Colonic mucosa (tissue), 4 donors: ENCODE measurements at places on chromosomes 12 and 14. TPM values are rescaled to one million over a fixed set of nuclear protein-coding genes. Genes with fewer than 3 reads are reported as not detected.

Gene PRPH
- total RNA-seq, result 21.9 TPM

DNA sequence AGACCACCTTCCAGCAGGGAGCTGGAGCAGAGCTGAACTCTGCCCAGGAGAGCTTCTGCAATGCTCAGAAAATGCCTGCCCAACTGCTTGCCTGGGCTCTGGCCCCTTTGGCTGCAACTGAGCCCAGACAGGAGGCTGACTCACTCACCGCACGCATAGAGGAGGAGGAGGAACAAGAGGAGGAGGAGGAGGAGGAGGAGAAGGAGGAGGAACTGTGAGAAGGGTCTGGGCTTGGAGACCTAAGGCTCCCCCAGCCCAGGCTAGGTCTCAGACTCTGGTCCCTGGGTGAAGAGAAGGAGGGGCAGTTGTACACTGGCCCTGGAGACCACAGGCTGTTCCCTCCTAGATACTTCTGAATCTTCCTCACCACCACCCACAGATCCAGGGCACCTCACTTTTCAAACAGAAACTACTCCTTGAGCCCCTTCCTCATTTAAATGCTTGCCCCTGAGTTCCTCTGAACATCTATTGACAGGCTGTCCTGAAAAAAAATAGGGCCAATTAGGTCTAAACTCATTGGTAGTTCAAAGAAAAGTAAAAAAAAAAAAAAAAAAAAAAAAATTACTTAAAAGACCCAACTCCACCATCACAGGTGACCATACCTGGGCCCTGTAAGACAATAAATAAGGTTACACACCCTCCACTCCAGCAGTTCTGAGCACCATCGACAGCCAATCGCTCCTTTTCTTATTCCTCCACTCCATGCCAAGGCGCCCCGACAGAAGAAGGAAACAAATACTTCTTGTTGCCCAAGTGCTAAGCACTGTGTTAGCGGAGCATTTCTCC is 674 bp downstream of the VDR start:
- DNase-seq, result peak; percentile 82

Gene KRT3
- not detected for total RNA-seq

GRCh38 chr14:79285263-79285662 is 926.0 kb downstream of the DIO2 start:
- no peak for DNase-seq

Gene DAO
- 2.4 TPM for total RNA-seq

Gene AVPR1A
- total RNA-seq, result 0.37 TPM

DNA sequence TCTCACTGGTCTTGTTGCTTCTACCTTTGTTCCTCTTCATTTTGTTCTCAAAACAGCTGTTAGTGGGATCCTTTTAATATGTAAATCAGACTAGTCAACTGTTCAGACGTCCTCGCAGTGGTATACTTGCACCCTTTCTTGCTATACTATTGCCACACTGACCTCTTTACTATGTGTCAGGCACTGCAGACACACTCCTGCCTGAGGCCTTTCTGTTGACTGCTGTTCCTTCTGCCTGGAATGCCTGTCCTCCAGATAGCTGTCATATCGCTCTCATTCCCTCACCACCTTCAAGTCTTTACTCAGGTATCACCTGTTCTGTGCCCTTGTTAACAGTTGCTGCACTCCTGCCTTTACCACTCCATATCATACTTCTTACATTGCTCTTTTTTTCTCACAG is 90.0 kb upstream of the TMEM263 start:
- DNase-seq, result no peak

DNA sequence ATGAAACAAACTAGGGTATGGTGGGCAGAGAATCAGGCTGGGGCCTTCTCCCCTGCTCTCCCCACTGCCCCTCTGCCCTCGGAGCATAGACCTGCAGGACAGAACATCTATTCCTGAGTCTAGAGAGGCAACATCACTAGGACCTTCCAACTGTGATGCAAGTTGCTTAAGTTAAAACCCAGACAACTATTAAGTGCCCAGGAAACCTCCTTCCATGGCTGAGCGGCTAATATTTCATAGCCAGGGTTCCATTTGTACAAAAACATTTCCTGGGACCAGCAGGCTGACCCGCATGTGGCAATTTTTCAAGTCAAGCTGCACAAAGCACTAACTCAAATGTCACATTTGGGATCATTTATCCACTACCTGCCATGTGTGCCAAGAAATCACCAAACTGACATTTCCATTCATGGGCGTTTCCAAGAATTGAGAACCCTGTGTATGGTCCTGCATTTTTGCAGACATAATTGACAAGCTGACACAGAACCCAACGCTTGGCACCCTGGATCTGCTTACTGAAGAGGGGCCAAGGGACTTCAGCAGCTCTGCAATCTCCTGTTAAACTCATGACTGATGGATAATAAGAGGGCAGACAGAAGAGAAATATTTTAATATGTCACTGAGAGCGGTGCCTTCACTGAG is 32.7 kb downstream of the NT5DC3 start:
- no peak for DNase-seq

DNA sequence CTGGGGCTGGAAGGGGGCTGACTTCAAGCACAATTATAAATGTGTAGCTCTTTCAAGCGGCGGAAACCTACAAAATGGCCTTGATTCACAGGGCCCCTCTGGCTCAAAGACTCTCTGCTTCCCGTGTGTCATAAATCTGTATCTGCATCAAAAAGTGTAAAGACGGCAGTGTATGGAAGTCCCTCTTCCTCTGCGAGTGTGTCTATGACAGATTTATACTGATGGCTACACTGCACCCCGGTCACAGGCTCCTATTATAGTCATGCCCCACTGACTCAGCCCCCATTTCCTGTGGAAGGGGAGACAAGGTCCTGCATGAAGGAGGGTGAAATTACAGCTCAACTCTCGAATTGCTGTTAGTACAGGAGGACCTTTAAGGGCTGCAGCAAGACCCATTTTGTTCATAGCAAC is 68.6 kb downstream of the HMGA2 start:
- no peak for DNase-seq

DNA sequence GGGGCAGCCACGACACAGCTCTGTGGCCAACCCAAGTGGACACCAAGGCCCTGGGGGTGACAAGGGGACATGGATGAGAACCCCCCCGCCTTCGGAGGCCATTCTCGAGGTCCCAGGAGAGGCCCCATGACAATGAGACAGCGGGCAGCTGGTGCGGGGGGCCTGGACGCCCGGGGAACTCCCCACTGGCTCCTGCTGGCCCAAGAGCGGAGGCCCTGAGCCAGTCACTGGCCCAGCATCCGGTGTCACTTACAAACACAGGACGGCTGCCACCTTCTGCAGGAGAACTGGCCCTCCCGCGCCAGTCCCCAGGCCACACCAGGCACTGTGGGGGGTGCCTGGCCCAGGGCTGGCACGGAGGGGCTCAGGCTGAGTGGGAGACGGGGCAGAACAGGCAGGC is 51.4 kb downstream of the NCOR2 start:
- DNase-seq, result no peak

Gene NPFF
- not detected for total RNA-seq

DNA sequence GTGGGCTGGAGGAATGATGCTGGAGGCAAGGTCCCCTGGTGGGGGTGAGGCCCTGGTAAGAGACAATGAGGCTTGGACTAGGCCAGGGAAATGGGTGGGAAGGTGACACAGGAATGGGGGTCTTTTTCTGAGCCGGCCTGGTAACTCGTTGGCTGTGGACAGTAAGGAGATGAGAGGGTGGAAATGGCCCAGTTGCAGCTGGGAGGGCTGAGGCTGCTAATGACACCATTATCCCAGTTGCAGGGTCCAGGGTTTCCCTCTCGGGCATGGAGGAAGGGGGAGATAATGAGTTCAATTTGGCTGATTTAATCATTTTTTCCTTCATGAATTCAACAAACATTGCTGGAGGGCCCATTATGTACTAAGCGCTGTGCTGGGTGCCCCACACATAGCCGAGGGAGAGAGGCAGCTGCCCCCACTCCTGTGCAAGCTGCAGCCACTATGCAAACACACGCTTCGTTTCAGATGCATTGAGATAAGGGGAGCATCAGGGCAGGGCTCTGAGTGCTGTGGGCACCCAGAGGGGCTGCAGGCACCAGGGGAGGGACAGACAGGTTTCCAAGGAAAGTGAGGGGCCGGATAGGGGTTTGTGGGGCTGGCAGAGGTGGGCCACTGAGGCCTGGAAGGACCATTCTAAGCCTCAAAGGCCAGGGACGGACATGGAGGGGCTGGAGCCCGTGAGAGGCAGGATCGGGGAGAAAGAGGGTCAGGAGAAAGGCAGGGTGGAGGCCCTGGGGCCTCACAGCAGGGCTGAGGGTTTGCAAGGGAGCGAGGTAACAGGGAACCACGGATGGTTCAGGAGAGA is 43.2 kb upstream of the MEG3 start:
- no peak for DNase-seq

GRCh38 chr12:68832504-68832867 is 24.5 kb downstream of the MDM2 start:
- DNase-seq, result no peak

GRCh38 chr12:45939759-45940158 is 50.6 kb downstream of the SCAF11 start:
- DNase-seq, result no peak

- no peak for DNase-seq
These were observed 490 bp downstream of the PRORP start for GRCh38 chr14:35122696-35123387.

Gene GPRC5A
- 234 TPM for total RNA-seq

Gene ERBB3
- total RNA-seq, result 206 TPM

GRCh38 chr12:87952850-87953249 is 76.4 kb downstream of the C12orf50 start:
- DNase-seq, result no peak

Gene DDN
- total RNA-seq, result 0.21 TPM

GRCh38 chr12:114476159-114476558 is 70.2 kb upstream of the TBX5 start:
- DNase-seq, result no peak

GRCh38 chr12:30023186-30023585 is 239.4 kb upstream of the TMTC1 start:
- no peak for DNase-seq

- peak; percentile 23 for DNase-seq
These were observed 70.4 kb upstream of the SLCO1C1 start for GRCh38 chr12:20624718-20625117.

GRCh38 chr14:106843951-106844483 is 1317.6 kb downstream of the TMEM121 start:
- peak; percentile 73 for DNase-seq

DNA sequence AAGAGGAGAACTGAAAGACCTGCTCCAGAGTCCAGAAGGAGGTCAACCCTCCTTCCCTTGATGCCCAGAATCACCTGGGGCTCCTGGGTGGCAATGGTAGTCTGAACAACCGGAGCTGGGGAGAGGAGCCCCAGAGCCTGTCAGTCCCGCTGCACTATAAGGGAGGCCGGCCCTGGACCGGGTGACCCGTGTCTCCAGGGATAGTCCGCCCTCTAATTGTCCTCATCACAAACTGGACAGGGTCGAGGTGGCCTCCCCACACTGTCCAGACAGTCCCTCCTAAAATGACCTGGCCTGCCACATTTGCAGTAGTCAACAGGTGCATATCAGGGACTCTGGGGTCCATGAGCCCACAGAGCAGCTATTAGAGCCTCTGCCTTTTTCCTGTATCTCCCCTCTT is 43.2 kb downstream of the HSD17B6 start:
- no peak for DNase-seq

- no peak for DNase-seq
These were observed 17.1 kb upstream of the NAV3 start for GRCh38 chr12:77813558-77813957.

- no peak for DNase-seq
These were observed 56.2 kb upstream of the ARHGAP5 start for GRCh38 chr14:32020882-32021281.

Gene SLC39A2
- total RNA-seq, result 3.0 TPM

- no peak for DNase-seq
These were observed 2.1 kb upstream of the B4GALNT3 start for GRCh38 chr12:457676-458075.

GRCh38 chr12:104971306-104971705 is 13.2 kb upstream of the SLC41A2 start:
- DNase-seq, result no peak

GRCh38 chr12:105235732-105236476 is at the start of gene APPL2:
APPL2 (minus strand) TSS chr12:105236174; CDS start chr12:105236012, 162 bp downstream.
- peak; percentile 90 for DNase-seq

DNA sequence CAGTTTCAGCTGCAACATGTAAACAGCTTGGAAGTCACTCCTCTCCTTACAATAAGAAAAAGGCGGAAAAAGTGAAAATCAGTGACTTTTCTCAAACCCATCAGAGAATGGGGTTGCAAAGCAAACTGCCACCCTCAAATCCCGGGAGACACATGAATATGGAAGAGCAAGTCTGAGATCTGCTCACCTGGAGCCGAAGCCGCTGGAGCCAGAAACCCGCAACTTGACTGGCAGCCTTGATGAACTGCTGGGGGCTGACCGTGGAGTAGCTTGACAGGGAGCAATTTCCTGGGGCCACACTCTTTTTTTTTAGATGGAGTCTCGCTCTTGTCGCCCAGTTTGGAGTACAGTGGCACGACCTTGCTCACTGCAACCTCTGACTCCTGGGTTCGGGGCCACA is 208.2 kb downstream of the KIF26A start:
- DNase-seq, result no peak

Gene LHX5
- not detected for total RNA-seq

- no peak for DNase-seq
These were observed 46.7 kb upstream of the PTPRR start for GRCh38 chr12:70966996-70967790.

DNA sequence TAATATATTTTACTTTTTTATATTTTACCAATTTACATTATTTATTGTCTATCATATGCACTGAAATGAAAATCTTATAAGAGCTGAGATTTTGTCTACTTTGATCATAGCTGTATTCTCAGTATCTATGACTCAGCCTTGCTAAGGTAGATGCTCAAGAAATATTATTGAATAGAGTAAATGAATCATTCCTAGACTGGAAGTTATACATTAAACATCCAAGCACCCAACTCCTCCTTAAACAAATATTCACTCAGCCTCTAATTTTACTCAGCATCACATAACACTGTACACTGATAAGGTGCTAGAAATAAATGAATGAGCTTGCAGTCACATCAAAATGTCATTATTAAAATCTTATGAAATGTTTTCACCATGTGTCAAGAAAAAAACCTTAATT is 1424.9 kb downstream of the LRFN5 start:
- DNase-seq, result no peak

DNA sequence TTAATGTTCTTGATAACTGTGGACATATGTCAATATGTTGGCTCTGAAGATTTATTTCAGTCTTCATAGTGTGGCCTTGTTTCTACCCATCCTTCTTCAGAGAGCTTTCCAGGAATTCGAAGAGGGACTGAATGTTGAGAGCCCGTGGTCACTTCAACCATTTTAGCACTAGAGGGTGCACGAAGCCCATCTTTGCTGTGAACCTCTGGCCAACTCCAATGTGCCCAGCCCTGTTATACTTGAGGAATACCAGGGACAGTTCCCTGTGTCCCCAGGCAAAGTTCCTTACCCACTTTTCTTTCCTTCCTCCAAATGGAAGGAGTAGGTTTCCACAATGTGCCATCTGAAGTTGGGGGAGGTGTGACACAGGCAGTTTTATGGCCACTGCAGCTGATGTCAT is 603.5 kb downstream of the RPL10L start:
- no peak for DNase-seq

DNA sequence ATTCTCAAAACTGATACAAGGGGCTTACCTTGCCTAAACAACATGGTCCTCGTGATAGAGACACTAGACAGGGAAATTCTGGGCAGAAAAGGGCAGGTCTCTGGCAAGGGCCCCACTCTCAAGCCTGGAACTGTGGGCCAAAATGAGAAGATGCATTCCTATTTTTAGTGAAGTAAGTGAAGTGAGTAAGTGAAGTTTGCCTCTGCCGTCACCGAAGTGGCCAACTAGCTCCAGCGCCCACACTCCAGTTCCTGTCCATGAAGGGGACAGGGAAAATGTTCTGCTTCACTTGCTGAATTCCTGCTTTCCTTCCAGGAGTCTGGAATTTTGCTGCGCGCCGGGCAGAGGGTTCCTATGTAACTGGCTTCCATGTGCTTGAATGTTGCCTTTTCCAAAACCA is 1035.6 kb upstream of the TMEM132C start:
- no peak for DNase-seq
